ENCODE measurements at places on chromosomes 7 and 10.

DNA sequence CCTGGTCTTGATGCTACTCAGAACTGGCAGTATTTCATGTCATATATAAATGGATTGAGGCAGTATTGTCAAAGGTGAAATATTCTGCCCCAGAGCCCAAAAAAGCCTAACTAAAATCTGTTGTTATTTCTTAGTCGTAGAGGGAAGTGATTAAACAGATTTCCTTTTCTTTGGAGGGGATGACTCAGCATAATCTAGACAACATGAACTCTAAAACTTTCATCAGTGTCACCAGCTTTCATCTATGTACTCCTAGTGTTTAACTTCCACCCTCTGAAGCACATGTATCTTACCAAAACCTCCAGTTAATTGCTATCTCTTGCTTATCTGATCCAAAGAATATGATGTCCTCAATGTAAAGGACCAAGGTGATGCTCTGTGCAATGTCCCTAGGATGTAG lies 97.1 kb upstream of the ARID5B start:
- DNase-seq, result no peak

GRCh38 chr10:65367706-65368105 lies 1558.1 kb upstream of the LRRTM3 start:
- DNase-seq, result no peak

DNA sequence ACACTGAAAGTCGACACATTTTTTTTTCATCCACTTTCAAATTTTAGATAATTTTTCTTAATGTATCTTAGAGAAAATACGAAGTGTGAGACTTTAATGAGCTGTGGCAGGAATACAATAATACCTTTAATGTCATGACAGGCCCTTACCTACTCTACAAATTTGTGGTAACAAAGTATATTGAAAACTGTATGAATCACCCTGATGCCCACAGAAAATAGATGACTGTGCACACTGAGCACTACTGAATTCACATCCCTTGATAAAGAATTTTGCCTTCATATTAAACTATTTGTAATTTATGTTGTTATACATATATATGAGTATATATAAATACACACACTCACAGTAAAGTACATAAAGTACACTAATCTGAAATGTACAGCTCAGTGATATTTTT lies 51.7 kb downstream of the AKR1D1 start:
- DNase-seq, result no peak

GRCh38 chr10:132696728-132697577 lies 89.0 kb downstream of the NKX6-2 start:
- DNase-seq, result no peak

DNA sequence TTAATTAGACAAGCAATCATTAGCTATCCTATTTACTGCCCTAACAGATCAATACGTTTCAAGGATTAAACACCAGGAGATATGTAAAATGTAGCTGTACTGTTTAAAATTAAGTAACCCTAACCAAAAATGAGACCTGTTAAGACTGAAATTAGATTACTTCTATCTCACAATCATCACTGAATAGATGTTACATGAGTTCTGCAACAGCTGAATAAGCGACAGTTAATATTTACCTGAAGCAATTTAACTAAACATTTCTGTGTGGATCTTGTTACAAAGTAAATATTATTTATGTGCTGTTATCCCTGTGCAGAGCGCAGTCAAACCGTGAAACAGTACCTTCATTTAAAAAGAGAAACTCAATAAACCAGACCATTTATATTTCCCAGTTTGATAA lies 122.5 kb downstream of the RELN start:
- peak; percentile 94 for DNase-seq

DNA sequence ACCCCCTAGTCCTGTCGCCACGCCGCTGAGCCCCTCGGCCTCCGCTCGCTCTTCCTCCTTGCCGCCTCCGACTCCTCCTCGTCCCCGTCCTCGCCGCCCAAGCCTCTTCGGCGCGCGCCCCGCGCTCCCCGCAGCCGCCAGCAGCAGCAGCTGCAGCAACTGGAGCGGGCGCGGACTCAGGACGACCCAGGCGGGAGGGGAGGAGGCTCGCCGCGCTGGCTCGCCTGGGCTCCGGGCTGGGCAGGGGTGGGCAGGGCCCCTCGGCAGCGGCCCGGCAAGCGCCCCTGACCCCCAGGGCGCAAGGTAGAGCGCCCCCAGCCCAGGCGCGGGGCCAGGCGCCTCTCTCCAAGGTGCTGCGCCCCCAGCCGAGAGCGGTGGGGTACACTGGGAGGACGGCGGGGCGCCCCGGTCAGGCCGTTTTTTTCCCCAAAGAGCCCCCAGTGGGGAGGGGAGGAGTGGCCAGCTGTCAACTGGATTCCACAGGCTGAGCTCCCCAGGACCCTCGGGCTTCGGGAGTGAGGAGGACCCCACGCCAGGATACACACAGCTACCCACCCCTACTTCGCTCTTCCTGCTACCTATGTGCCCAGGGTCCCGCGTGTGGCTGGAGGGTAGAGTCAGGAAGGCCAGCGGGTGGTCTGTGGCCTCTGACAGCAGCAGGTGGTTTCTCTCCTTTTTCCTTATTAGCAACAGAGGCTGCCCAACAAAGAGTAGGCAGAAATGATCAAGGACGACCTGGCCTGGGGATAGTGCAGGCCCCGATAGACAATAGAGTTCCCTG lies 903 bp upstream of the KCNMA1 start:
- DNase-seq, result no peak

DNA sequence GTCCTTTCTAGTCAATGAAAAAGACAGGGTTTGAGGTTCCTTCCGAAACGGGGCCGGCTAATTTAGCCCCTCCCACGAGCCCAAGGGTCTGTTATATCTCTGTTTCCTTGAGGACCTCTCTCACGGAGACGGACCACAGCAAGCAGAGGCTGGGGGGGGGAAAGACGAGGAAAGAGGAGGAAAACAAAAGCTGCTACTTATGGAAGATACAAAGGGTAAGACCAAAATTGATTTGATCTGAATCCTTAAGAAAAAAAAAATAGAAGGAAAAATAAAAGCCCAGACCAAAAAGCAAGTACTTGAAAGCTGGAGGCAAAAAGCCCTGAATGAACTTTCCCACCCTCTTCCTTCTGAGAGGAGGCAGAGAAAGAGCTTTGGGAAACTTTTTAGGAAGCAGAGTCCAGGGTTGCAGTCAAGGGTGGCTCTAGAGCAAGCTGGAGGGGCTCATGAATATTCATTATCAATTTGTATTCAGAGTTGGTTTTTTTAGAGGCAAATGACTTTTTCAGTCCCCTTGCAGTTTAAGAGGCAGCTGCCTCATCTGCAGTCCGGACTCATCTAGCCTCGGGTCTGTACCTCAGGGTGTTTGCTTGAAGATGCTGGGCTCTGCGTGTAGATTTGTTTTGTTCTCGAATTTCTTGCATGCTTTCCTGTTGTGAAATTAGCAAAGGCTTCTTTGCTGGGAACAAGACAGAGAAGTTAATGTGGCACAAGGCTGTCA lies at the start of gene ENTPD1:
Gene ENTPD1, plus strand, starts transcription at position 123 of the 721 bp plus-strand sequence. Its CDS starts 77 bp downstream, at position 200.
- DNase-seq, result no peak

- no peak for DNase-seq
Measured at GRCh38 chr7:157434701-157435100, 97.9 kb downstream of the DNAJB6 start.

- DNase-seq, result no peak
Measured at GRCh38 chr10:22370320-22370719, 25.0 kb downstream of the SPAG6 start.

DNA sequence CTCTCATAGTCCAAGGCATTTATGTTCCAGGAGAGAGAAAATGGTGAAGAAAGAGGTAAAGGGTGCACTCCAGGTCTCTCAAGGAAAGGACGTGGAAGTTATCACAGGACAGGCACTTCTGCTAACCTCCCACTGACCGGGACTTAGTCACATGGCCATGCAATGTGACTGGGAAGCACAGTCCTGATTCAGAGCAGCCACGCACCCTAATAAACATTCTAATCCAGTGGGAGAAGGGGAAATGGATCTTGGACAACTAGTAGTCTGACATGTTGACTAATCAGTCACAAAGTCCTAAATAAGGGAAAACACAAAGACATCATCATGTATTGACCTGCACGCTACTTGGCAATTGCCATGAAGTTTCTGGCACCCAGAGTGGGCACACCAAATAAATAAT lies 417.5 kb upstream of the ZMIZ1 start:
- DNase-seq, result no peak

DNA sequence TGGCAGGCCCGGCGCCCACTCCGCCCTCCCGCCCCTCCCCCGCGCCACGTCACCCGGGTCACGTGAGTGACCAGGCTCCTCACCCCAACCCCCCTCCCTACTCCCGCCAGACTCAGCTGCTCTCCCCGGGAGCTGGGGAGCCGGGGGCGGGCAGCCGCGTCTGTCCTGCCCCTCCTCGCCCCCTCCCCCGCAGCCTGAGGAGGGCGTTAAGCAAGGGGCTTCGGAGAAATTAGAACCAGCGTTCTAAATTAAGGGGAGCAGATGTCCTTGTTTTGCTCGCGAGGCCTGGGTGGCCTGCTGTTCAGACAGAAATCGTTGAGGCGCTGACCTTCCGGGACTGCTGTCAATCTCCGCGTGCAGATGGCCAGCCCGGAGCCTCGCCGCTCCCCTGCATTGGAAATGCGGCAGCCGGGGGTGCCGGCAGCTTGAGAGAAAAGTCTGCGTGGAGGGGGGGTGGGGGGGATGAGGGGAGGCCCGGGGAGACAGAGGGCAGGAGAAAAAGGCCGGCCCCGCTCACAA lies 102.2 kb upstream of the ZNF438 start:
- DNase-seq, result peak; percentile 21

DNA sequence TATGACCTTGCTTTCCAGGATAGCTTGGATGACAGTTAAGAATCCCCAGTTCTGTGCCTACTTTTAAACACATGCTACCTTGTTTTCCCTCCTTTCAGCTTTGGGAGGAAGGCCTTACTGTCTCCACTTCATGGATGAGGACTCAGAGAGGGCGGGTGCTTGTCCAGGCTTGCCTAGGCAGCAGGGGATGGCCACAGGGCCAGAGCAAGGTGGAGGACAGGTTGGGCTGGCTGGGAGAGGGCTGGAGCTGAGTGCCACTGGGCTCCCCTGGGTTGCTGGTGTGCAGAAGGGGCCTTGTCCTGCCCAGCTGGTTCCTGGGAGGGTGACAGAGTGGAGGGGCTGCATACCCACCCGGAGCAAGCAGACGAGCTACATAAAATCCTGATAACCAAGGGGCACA lies 117.8 kb downstream of the GRK5 start:
- no peak for DNase-seq

GRCh38 chr7:142496545-142496991 lies 238.7 kb upstream of the PRSS58 start:
- DNase-seq, result no peak

- DNase-seq, result no peak
Measured at GRCh38 chr7:18419456-18419855, 76.1 kb upstream of the HDAC9 start.

- no peak for DNase-seq
Measured at GRCh38 chr7:100085515-100085914, 3.3 kb upstream of the COPS6 start.

DNA sequence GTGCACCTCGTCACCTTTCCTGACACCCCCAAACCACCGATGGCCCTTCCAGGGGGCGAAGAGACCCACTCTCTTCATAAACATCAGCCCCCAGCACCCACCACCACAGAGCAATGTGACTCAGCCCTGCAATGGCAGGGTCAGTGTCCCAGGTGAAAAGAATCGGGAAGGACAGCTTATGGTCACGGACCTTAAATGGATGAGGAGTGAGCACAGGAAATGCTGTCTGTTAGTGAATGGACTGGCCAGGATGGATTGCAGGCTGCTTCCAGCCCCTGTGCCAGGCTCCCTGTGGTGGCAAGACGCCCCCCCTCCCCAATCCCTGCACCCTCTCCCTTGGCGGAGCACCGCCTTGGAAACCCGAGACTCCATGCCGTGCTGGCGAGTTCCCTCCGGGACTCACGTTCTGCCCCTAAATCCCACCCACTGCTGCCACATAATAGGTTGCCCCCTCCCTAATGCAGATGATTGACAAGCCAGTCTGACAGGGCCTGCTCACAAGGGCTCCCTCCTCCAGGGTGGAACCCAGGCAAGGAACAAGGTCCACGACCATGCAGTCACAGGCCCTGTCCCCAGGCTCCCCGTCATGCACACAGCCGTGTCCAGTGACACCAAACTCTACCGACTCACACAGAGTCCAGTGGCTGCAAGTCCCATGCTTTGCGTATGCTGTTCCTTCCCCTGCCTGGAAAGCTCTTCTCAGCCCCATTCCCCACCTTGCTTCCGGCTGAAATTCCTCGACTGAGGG lies 7.3 kb downstream of the ASB13 start:
- no peak for DNase-seq

DNA sequence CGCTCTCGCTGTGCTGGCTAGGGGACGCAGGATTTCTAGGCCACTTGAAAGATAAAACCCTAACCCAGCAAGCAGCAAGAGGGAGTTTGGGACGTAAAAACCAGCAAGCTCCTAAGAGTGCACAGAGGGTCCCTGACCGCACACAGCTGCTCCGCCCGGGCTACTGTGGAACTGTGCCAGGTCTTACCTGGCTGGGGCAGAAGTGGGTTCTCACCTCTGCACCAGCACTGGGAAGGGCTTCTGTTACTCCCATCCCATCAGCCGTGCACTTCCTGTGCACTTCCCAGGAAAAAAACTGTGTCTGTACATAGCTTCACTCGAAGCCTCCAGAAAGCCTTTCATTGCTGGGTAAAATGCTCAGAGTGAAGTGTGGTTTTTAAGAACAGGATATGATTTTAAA lies 45.9 kb upstream of the PTF1A start:
- DNase-seq, result no peak

Data from DMS153 (cell line).